ENCODE measurements at places on chromosomes 7 and 10.

- DNase-seq, result no peak
These were observed 292.4 kb upstream of the NPSR1 start for GRCh38 chr7:34365611-34366010.

- DNase-seq, result no peak
These were observed 62.6 kb downstream of the ASB13 start for GRCh38 chr10:5603848-5604170.

- no peak for DNase-seq
These were observed 56.4 kb downstream of the CDHR3 start for GRCh38 chr7:106019470-106019820.

GRCh38 chr7:76211216-76211615 is 9.5 kb downstream of the SRRM3 start:
- DNase-seq, result no peak

- no peak for DNase-seq
These were observed 7.1 kb upstream of the AMZ1 start for GRCh38 chr7:2680792-2681490.

GRCh38 chr10:80259405-80259871 is 30.0 kb downstream of the MAT1A start:
- DNase-seq, result no peak

- no peak for DNase-seq
These were observed 122.1 kb downstream of the LRMDA start for GRCh38 chr10:75553550-75553949.

- DNase-seq, result no peak
These were observed 146.1 kb downstream of the CHN2 start for GRCh38 chr7:29340696-29341095.

DNA sequence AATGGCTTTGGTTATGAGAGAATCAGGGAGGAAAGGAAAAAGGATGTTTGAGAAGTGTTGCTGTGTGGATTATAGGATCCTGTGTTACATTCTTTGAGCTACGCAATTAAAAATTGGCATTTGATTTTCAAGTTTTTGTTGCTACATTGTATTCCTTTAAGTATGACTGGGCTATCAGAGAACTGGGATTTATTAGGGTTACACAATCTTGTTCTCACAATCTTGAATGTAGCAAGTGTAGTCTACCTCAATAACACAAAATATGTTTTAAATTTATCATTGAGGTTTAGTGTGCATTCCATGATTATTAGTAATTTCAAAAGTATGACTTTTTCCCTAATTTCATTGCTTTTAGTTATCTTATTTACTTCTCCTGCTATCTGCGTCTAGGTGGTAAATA is 113.9 kb downstream of the CACNB2 start:
- DNase-seq, result no peak

DNA sequence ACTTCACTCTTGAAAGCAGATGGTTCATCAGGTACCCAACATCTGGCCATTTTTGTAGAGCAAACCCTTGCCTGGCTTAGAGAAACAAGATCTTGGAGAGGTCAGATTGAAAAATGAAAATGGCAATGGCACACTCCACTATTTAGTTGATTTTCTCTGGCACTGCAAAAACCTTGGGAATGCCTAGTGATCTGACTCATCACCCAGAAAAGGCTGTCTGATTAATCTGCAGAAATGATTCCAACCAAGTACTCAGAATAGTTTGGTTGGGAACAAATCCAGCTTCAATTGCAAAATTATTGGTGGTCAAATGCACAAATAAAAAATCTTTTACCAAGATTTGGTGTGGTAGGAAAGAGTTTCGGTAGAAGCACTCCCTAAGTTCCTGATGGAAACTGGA is 351.2 kb downstream of the PHTF2 start:
- no peak for DNase-seq

DNA sequence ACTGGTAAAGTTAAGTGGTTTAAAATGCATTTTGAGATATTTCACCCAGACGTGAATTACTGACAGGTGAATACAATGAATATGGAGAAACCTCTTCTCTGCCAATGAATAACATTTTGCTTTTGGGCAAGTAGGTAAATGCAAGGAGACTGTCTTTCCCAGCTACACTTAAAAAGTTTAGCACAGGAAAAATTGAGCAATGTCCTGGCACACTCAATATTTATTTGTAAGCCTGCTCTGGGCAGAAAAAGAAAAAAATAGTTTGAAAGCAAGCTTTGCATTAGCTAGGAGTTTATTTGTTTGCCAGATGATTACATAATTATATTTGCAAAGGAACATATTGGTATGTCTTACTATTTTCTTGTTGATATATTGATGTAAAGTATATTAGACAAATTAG is 624.2 kb downstream of the ACTR3B start:
- DNase-seq, result no peak

DNA sequence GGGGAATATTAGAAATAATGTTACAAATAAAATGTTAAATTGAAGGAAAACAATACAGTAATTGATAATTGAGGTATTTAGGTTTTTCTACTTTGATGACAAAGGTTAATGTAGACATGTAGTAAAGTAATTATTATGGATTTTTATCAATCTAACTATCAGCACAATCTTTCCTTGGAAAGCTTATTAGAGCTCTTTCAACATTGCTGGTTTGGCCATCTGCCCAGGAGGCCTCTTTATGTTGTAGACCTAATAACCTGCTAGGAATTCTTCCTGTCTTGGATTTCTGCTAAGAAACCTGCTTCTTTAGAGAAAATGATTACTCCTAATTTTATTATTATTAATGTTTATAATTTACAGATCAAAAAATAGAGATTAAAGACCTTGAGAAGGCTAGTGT is 78.9 kb downstream of the CHRM2 start:
- no peak for DNase-seq

DNA sequence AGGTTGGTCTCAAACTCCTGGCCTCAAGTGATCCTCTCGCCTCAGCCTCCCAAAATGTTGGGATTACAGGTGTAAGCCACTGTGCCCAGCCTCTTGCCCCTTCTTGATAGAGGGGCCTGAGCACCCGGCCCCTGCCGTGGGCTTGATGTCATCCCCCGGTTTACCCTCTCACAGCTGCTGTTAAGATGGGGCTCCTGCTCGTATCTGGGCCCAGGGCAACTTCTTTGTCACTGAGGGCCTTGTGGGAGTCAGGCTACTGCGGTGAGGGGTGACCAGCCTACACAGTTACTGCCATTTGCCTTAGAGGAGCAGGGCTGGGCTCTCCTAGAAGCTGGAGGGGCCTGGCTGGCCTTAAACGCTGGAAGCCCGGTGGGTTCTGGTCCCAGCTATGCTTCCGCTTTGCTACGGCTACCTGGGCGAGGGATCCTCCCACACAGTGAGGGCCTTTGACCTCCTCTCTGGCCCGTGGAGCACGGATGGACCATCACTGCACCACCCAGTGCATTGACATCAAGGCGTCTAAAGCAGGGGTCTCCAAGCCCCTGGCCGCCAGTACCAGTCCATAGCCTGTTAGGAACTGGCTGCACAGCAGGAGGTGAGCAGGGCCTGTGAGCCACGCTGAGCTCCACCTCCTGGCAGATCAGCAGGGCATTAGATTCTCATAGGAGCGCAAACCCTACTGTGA is 1.1 kb upstream of the TMEM130 start:
- DNase-seq, result no peak

DNA sequence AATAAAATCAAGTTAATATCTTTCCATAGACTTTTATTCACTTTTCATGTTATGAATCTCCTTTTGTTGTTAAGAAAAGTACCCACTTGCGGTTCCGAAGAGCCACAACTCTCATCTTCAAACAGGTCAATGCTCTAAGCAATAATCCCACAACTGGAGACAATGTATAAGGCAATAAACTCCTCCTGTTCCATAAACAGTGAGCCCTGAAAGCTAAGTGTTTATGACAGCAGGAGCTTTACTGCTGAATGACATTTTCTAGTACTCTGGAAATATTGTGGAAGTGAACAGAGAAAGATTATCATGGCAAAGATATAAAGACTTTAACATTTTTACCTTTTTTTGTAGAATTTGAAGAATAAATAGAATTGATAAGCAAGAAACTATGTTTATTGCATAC is 213.5 kb upstream of the MBL2 start:
- DNase-seq, result no peak

GRCh38 chr10:29501692-29502091 is 133.1 kb downstream of the SVIL start:
- no peak for DNase-seq
